ENCODE measurements at places on chromosomes 13 and 19. TPM values are rescaled to one million over a fixed set of nuclear protein-coding genes. Genes with fewer than 3 reads are reported as not detected.

DNA sequence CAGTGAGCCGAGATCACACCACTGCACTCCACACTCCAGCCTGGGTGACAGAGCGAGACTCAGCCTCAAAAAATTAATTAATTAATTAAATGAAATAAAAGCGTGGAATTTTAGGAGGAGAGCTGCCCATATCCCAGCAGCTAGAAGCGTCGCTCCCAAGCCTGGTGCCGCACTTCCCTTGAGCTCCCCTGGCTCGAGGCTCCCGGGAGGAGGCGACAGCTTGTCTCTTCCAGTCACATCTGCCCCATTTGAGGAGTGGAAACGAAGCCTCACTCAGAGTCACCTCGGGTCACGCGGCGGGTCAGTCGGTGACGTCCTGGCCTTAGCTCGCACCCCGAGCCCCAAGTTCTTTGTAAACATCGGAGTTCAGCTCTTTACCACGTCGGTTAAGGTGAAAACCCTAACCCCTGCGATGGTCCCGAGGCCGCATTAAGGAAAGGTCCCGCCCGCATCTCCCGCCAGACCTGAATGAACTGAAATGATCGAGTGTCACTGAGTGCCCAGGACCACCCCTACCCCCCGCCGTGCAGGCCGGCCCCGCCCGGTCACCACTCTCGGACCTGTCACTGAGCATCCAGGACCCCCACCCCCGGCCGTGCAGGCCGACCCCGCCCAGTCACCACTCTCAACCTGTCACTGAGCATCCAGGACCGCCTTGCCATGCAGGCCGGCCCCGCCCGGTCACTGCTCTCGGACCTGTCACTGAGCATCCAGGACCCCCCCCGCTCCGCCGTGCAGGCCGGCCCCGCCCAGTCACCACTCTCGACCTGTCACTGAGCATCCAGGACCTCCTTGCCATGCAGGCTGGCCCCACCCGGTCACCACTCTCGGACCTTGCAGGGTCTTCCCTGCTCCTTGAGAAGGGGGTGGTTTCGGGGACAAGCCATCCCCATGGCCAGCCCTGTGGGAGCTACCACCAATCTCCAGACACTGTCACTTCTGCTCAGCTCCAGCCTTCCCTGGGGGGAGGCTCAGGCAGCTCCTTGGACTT is 176.9 kb downstream of the KDM4B start:
- H3K36me3 ChIP-seq = peaks cover 15% of the 10 kb centered on the region
- no peak for DNase-seq

DNA sequence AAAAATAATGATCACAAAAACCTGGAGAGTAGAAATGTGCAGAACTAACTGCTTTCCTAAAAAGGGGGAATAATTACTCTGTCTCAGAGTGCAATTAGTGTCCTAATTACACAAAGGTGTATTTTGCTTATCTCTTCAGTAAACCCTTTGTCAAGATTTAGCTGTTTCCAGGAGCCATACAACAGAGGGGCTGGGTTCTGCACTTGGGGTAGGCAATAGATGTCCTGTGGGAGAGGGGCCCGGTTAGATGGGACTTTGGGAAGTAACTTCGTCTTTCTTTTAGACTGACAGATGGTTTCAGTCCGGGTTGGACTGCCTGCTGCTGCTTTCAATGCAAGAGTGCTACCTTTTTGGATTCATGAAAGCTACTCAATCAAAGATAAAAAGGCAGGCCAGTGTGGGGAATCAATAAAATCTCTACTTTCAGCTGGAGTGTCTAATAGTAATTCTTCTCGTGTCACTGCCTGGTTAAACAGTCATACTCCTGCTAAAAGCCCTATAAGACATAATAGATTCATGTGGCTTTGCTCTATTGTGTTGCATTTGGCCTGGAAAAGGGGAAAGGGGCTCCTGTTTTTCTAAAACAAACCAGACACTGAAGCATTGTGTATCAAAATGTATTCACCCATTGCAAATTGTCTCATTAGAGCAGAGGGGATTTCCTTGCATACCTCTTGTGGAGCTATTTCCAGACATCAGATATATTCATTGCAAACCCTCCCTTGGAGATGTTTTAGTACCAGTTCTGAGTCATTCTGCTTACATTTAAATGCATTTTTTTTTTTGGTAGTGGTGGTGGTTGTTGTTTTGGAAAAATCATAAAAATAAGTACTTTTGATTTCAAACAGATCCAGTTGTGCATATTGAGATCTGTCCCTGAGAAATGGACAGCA is 83.3 kb upstream of the PCDH8 start:
- H3K27me3 ChIP-seq = no peaks in the 10 kb centered on the region
- no peak overlapping the region for H3K4me3 ChIP-seq
- H3K4me1 ChIP-seq = no peaks in the 10 kb centered on the region
- H3K36me3 ChIP-seq = no peaks in the 10 kb centered on the region

The CGB8 gene
- total RNA-seq = not detected

- no peak for DNase-seq
- H3K27me3 ChIP-seq = no peaks in the 10 kb centered on the region
- peaks cover 10% of the 10 kb centered on the region for H3K36me3 ChIP-seq
- no peak overlapping the region for H3K27ac ChIP-seq
- peaks cover 15% of the 10 kb centered on the region for H3K4me1 ChIP-seq
Observed at GRCh38 chr13:45510672-45511071, 45.9 kb downstream of the COG3 start.

DNA sequence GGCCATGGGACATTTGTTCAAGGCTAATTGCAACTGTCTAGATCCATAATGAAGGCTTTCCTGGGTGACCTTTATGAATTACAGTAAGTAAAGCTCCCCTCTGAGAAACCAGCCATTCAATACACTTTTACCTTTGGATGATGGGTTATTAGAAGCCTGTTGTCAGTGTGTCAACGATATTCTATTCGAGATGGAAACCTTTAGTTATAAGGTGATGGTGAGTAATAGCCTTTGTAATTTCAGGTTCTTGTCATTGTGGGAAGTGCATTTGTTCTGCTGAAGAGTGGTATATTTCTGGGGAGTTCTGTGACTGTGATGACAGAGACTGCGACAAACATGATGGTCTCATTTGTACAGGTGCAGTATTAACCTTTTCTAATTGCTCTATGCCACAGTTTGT is 261.7 kb downstream of the ITGBL1 start:
- no peak overlapping the region for H3K4me3 ChIP-seq
- H3K36me3 ChIP-seq = no peaks in the 10 kb centered on the region
- peaks cover 20% of the 10 kb centered on the region for H3K27me3 ChIP-seq
- no peak overlapping the region for H3K27ac ChIP-seq

DNA sequence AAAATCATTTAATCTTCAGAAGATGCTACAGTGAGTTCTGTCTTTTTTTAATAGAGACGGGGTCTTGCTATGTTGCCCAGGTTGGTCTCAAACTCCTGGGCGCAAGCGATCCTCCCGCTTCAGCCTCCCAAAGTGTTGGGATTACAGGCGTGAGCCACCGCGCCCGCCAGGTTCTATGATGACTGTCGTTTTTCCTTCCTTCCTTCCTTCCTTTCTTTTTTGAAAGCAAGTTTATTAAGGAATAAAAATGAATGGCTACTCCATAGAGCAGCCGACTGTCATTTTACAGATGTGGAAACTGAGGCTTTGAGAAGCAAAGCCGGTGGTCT is 511 bp upstream of the GAMT start:
- peak overlapping the region; percentile 60 for H3K4me3 ChIP-seq
- DNase-seq = no peak
- peaks cover 12% of the 10 kb centered on the region for H3K4me1 ChIP-seq
- peaks cover 12% of the 10 kb centered on the region for H3K27me3 ChIP-seq

DNA sequence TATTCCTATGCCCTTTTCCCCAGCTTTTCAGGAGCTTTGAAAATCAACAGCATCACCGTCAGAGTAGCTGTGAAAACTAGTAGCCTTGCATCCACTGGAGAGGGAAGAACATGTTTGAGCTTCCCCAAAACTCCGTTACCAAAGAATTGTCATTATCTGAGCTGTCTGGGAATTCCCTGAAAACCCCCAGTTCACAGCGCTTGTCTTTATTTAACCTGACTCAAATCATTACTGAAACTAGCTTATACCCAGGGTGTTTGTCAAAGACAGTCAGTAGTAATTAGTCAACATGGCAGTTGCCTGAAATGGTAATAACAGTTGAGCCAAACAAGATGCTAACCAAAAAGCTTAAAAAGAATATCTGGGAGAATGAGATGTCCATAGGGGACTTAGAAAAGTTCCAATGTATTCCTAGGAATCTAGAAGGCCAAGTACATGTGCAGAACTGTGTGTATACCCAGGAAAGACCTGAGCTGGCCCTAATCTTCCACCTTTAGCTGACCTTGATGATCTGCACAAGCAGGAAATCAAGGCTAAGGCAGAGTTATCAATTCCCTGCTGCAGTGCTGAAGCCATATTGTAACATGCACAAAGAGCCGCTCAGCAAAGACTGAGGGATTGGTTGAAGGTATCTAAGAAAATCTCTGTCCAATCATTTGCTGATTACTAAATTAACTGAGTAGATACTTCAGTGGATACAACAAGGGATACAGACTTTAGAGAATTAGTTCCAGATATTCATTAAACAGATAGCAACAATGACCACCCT is 130.8 kb downstream of the KL start:
- no peak overlapping the region for H3K27ac ChIP-seq
- no peaks in the 10 kb centered on the region for H3K36me3 ChIP-seq
- peaks cover 28% of the 10 kb centered on the region for H3K27me3 ChIP-seq
- DNase-seq = no peak
- peaks cover 5% of the 10 kb centered on the region for H3K4me1 ChIP-seq

DNA sequence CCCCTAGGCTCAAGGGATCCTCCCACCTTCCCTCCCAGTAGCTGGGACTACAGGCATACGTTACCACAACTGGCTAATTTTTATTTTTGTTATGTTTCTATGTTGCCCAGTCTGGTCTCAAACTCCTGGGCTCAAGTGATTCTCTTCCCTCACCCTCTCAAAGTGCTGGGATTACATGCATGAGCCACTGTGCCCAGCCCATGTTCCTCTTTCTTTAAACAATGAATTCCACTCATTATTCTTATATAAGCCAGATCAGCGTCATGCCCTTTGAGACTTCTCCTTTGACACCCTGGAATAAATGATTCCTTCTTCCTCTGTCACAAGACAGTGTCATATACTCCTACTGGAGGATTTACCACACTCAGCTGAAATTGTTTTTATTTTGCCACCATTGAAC is 519.9 kb upstream of the SPRY2 start:
- no peaks in the 10 kb centered on the region for H3K36me3 ChIP-seq
- H3K4me3 ChIP-seq = no peak overlapping the region
- H3K27ac ChIP-seq = no peak overlapping the region
- DNase-seq = no peak
- H3K27me3 ChIP-seq = no peaks in the 10 kb centered on the region
- no peaks in the 10 kb centered on the region for H3K4me1 ChIP-seq

The ZNF71 gene
- total RNA-seq = 5.4 TPM

DNA sequence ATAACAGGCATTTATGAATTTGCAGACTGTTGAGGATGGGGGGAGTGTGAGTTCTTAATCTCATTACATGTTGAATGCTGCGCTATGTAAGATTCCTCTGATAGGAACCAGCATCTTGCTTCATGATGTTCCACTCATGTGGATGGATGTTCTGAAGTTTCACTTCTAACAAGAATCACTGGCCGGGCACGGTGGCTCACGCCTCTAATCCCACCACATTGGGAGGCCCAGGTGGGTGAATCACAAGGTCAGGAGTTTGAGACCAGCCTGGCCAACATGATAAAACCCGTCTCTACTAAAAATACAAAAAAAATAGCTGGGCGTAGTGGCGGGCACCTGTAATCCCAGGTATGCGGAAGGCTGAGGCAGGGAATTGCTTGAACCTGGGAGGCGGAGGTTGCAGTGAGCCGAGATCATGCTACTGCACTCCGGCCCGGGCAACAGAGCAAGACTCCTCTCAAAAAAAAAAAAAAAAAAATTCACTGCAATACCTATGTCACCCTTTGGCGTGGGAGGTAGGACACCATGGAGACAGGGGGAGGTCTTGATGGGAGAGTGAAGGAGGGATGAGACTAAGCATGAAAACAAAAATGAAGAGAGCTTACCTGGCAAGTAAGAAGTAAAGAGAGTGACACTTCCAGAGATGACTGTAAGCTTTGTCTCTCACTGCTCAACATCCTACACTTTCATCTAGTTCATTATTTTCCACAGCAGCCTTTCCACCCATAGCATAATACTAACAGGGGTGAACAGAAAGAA is 133.0 kb downstream of the DCT start:
- no peak for DNase-seq
- H3K36me3 ChIP-seq = no peaks in the 10 kb centered on the region
- no peaks in the 10 kb centered on the region for H3K27me3 ChIP-seq
- no peak overlapping the region for H3K4me3 ChIP-seq
- peaks cover 24% of the 10 kb centered on the region for H3K4me1 ChIP-seq

The KLK10 gene
- total RNA-seq = not detected

The LGALS14 gene
- total RNA-seq = 0.70 TPM

DNA sequence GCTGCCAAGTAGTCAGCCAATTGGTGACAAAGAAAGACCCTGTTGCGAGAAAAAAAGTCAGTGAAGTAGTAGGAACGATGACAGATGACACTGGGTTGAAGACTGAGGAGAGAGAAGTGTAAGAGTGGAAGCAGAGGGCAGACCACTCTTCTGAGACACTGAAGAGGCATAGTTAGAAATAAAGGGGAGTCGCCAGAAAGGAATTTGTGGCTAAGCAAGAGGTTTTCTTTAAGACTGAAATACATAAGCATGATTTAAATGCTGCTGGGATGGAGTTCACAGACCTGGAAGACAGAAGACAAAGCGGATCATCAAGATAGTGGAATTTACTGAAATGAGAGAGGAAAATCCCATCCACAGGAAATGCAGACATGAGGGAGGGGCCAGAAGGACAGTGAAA is 56.2 kb upstream of the USPL1 start:
- H3K27ac ChIP-seq = no peak overlapping the region
- H3K27me3 ChIP-seq = peaks cover 13% of the 10 kb centered on the region
- no peak for DNase-seq
- no peaks in the 10 kb centered on the region for H3K36me3 ChIP-seq

The ATP1A3 gene
- 4.3 TPM for total RNA-seq

The TEX26 gene
- total RNA-seq = not detected

GRCh38 chr13:51380269-51380668 is 40.8 kb downstream of the SERPINE3 start:
- no peaks in the 10 kb centered on the region for H3K27me3 ChIP-seq
- no peak overlapping the region for H3K27ac ChIP-seq
- DNase-seq = no peak
- peaks cover 2% of the 10 kb centered on the region for H3K4me1 ChIP-seq
- peaks cover 19% of the 10 kb centered on the region for H3K36me3 ChIP-seq

GRCh38 chr13:77372275-77372674 is 45.4 kb upstream of the MYCBP2 start:
- H3K27ac ChIP-seq = no peak overlapping the region
- DNase-seq = no peak
- H3K36me3 ChIP-seq = no peaks in the 10 kb centered on the region
- no peak overlapping the region for H3K4me3 ChIP-seq
- H3K27me3 ChIP-seq = no peaks in the 10 kb centered on the region

The CEACAM4 gene
- total RNA-seq = not detected

The FBXO27 gene
- total RNA-seq = 1.7 TPM

The IFNL1 gene
- not detected for total RNA-seq

The EBI3 gene
- 8.6 TPM for total RNA-seq

The NLRP4 gene
- total RNA-seq = not detected

The SYCN gene
- not detected for total RNA-seq

DNA sequence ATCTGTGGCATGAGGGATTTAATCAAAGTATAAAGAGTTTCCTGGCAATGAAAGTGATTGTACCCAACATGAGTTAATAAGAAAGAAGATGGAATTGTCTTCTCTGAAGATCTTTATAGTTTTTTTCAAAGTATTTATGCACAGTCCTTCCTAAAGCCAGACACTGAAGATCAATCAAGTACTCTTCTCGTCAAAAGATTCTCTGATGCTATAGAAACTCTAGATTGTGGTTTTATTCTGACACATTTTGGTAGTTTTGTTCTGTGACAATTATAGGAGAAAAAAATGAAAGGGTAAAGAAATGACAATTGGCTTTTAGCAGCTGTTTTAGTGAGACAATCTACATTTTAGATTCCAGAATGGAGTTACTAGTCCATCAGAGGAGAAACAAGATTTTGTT is 10.4 kb upstream of the ENOX1 start:
- no peak for DNase-seq
- peak overlapping the region; percentile 8 for H3K27ac ChIP-seq
- peaks cover 13% of the 10 kb centered on the region for H3K4me1 ChIP-seq
- H3K27me3 ChIP-seq = peaks cover 40% of the 10 kb centered on the region

Data from activated naive CD8-positive, alpha-beta T cell treated with anti-CD3 and anti-CD28 coated beads for 36 hours (primary cell).